ENCODE measurements at places on chromosomes 3 and 15.

- DNase-seq = no peak
Observed at GRCh38 chr15:89395031-89395430, 60.4 kb upstream of the POLG start.

- no peak for DNase-seq
Observed at GRCh38 chr3:143132246-143132980, 12.8 kb downstream of the CHST2 start.

DNA sequence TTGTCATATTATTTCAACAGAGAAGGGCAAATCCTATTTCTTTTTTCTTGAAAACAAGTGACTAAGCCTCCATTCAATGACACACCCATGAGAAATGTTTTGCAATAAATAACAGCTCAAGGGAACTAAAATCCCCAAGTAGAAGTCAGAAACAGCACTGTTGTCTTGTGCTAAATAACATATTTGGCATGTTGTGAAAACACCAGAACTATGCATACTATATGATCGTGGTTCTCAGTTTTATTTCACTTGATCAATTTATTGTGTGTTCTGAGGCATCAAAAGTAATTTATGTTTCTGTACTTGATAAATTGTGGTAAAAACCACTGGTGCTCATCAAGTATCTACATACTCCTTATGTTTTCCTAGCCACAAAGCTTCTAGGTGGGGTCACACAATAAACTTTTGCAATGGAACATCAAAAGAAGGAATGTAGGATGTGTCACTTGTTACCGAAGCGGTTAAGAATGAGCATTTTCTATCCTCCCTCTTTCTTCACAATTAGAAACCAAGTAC lies 691.7 kb upstream of the CBLB start:
- DNase-seq = no peak

GRCh38 chr3:38264779-38265178 lies 833 bp upstream of the SLC22A13 start:
- no peak for DNase-seq

DNA sequence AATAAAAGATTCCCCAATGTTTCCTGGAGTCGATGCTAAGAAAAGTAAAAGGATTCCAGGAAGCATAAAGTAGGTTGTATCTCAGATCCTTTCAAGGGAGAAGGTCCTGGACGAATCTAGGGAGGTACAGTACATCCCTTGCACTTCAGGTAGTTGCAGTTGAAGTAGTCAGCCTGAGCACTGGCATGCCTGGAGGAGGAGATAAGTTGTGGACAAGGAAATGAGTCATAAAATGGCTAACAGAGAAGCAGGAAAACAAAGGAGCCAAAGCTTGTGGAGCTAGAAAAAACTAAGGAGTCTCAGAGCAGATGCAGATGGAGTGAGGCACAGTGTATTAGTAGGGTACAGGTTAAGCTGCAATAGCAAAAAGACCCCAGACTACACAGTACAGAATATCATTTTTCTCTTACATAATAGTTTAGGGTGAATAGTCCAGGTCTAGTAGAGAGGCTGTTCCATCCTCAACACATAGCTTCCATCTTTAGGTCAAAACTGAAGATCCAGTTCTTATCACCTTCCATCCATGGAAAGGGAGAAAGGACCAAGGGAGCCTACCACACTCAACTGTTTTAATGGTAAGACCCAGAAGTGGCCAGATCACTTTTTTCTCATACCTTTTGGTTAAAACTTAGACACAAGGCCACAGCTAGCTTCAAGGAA lies 41.3 kb downstream of the COL6A5 start:
- no peak for DNase-seq

DNA sequence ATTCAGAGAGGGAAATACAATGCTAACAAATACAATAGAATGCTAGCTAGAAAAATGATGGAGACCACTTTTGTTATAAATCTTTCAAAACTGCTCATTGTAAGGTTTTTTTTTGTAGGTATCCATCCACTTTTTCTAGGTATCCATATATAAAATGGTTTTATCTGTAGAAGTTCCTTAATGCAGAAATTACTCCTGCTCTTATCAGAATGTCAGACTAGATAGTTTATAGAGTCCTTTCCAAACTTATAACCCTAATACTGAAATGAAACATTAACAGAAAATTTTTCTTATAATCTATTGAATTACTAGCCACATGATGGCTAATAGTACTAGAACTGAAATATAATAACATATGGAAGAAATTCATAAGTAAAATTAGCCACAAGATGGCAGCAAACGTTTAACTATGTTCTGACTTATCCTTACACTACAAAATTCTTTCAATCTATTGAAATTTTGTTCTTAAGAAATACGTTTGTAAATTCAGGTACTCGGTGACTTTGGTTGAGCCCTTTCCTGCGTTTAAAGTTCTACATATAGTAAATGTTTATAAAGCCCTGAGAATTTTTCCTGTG lies 58.5 kb downstream of the ECT2 start:
- DNase-seq = no peak

DNA sequence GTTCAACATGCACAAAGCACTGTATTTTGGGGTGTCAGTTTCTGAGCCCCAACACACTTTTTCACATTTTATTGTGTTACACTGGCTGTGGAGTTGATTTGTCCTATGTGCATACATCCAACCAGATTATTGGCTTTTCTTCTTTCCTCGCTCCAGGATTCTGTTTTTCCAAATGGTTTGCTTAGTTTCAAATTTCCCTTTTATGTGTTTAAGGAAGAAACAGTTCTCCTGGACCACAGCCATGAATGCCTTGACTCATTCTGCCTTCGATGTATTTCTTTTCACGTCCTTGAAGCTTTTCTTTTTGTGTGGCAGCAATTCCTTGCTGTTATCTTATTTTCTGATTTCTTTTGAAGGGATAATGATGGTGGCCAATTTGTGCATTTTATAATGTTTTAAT lies 53.8 kb downstream of the CACNA2D3 start:
- no peak for DNase-seq

- DNase-seq = no peak
Observed at GRCh38 chr3:10511809-10512494, 6.6 kb upstream of the ATP2B2 start.

GRCh38 chr15:55402707-55403106 lies 5.5 kb downstream of the CCPG1 start:
- DNase-seq = no peak

DNA sequence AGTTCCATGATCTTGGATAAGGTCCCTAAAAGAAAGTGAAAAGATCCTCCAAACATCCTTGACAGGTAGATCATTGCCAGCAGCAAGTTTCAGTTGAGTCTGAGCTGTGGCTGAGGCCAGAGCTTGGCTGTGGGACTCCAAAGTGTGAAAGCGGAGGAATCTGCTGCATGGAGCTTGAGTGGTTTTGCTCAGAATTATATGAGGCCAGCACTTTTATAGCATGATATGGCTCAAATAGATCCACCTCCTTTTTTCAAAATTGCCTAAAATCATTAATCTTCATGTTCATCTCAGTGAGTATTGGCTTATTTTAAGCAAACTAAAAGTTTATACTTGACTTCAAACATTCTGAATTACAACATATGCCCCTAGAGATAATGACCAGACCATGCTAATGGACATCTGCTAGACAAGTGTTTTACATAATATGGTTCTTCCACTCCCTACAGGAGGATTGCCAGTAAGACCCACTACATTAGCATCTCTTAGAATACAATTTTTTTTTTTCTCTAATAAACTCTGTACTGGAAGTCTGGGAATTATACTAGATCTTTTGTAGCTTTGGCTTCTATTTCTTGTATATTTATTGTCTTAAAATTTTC lies 368.1 kb downstream of the ZPLD1 start:
- no peak for DNase-seq

GRCh38 chr3:140896997-140897396 lies 44.6 kb upstream of the SLC25A36 start:
- no peak for DNase-seq

GRCh38 chr15:68526269-68526668 lies 52.5 kb upstream of the CORO2B start:
- DNase-seq = no peak

GRCh38 chr3:150495563-150496168 lies 50.6 kb downstream of the SERP1 start:
- DNase-seq = no peak

- DNase-seq = no peak
Observed at GRCh38 chr3:115022835-115023398, 124.2 kb downstream of the ZBTB20 start.

DNA sequence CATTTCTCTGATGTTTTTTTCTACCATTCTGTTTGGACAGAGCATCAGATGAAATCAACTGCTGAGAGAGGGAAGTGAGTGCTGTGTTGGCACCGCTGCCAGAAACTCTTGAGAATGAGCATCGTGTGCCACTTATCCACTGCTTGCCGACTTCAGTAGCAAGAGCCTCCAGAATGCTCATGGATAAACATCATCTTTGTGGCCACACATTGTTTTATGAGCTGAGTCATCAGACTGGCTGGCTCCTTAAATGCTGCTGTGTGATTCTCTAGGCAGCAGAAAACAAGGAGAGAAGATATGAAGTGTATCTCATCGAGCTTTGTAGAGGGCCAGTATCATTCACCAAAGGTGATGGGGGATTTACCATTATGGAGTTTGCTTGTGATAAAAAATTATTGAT lies 3.4 kb upstream of the DOCK3 start:
- no peak for DNase-seq

- no peak for DNase-seq
Observed at GRCh38 chr3:153848702-153849101, 272.5 kb upstream of the ARHGEF26 start.

GRCh38 chr15:63244976-63245645 lies 32.3 kb upstream of the APH1B start:
- peak; percentile 10 for DNase-seq

GRCh38 chr3:170511371-170511770 lies 74.5 kb downstream of the SLC7A14 start:
- no peak for DNase-seq

DNA sequence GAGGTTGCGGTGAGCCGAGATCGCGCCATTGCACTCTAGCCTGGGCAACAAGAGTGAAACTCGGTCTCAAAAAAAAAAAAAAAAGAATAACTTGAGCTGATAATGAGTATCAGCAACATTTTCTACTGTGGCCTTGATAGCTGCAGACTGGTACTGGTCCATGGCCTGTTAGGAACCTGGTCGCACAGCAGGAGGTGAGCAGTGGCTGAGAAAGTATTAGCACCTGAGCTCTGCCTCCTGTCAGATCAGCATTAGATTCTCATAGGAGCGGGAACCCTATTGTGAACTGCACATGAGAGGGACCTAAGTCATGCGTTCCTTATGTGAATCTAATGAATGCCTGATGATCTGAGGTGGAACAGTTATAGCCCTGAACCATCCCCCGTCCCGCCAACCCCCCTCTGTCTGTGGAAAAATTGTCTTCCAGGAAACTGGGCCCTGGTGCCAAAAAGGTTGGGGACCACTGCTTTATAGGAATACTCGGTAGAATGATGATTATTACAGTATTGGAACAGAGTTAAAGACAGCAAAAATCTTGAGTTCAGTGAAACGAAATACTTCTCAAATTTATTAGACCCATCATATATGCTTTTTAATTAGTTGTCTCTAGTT lies 126.0 kb downstream of the ZNF609 start:
- DNase-seq = no peak

GRCh38 chr15:90893175-90894090 lies 9.1 kb downstream of the FES start:
- no peak for DNase-seq

- no peak for DNase-seq
Observed at GRCh38 chr3:100044369-100044768, 69.9 kb downstream of the FILIP1L start.

GRCh38 chr3:196117809-196118208 lies 35.9 kb upstream of the TFRC start:
- DNase-seq = no peak

DNA sequence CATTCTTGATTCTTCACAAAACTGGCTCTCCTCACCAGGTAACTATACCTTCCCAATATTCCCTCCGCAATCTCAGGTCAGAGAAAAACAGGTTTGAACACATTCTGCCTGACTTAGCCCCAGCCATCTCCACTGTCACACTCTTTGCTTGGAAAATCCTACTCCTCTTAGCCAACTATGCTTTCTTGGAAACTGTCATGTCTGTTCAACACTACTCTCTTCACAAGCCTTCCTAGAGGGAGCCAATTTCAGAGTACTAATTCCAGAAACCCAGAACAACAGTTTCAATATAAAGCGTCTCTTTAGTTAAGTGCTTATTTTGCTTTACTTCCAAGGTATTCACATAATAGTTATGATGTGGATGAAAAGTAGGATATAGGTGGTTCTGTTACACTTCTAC lies 21.7 kb downstream of the MTMR10 start:
- DNase-seq = no peak

DNA sequence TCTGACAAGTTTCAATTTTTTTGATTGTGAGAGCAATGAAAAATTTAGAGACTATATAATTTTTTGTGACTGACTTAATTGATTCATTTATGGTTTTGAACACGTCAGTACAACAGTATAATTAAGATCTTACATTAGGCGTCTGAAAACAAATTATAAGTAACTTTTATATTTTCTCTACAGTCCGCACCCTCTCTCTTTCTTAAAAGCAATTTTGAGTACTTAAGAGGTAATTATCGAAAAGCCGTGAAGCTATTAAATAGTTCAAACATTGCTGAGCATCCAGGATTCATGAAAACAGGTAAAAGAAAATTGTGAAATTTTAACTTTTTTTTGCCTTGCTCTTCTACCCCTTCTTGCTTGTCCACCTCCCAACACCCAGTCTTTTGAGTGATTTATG lies 34.9 kb downstream of the CNOT10 start:
- no peak for DNase-seq

- no peak for DNase-seq
Observed at GRCh38 chr3:184584464-184584891, 22.9 kb downstream of the EPHB3 start.

- DNase-seq = no peak
Observed at GRCh38 chr15:33442449-33442848, 131.7 kb downstream of the RYR3 start.

DNA sequence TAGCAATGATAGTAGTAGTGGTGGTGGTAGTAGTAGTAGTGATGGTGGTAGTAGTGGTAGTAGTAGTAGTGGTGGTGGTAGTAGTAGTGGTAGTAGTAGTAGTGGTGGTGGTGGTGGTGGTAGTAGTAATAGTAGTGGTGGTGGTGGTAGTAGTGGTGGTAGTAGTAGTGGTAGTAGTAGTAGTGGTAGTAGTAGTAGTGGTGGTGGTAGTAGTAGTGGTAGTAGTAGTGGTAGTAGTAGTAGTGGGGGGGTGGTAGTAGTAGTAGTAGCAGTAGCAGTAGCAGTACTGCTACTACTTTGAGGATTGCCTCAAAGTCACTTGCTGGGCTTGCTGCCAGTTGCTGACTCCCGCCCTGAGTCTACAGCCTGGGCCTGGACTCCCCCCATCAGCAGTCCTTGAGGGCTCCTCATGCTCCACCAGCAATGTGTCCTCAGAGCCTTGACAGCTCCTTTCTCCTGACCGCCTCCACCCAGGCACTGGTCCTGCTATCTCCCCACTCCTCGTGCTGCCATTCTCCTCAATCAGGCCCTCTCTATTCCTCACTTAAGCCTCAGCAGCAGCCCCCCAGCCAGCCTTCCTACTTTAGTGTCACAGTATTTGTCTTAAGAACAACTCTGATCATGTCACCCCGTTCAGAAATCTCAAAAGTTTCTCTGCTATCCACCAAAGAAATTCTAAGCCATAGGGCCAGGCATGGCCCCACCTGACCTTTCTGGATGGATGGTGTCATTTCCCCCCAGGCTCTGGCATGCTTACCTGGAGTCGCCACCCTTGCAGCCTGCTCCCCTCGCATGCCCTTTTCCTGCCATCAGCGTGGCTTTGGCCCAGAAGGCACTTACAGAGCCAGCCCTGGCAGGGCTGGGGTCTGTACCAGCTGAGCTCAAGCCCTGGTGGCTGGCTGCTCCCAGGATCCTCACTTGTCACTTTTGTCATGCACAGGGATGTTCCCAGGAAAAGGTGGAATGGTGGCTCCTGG lies 45.6 kb downstream of the DLEC1 start:
- no peak for DNase-seq

- DNase-seq = no peak
Observed at GRCh38 chr15:74680456-74680855, 15.4 kb downstream of the EDC3 start.

- no peak for DNase-seq
Observed at GRCh38 chr3:161403251-161403650, 31.9 kb upstream of the SPTSSB start.

All from stimulated activated naive CD4-positive, alpha-beta T cell (primary cell).